Cardiac muscle cell (in vitro differentiated cells and primary cell): ENCODE measurements at places on chromosomes 16 and 17.

DNA sequence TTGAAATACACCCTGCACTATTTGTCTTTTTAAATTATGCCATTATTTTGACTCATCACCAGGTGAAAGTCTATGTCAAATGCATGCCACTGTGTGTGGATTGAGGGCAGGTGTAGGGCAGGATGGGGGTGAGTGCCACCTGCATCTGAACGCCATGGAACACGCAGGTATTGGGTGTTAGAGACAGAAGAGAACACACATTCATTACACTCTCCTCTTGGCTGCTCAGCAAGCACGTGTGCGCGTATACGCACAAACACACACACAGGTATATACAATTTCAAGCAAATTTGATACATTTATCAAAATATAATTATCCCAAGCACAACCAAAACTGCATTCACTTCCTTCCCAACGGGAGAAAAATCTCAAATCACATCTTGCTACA is 268.9 kb downstream of the NTN1 start:
- DNase-seq = no peak

- DNase-seq = no peak
These were observed 27.1 kb downstream of the TMEM235 start for GRCh38 chr17:78258323-78259191.

GRCh38 chr17:62067165-62068145 is 2.4 kb upstream of the MED13 start:
- no peak for DNase-seq

- DNase-seq = no peak
These were observed 50.9 kb downstream of the B9D1 start for GRCh38 chr17:19311421-19312215.

DNA sequence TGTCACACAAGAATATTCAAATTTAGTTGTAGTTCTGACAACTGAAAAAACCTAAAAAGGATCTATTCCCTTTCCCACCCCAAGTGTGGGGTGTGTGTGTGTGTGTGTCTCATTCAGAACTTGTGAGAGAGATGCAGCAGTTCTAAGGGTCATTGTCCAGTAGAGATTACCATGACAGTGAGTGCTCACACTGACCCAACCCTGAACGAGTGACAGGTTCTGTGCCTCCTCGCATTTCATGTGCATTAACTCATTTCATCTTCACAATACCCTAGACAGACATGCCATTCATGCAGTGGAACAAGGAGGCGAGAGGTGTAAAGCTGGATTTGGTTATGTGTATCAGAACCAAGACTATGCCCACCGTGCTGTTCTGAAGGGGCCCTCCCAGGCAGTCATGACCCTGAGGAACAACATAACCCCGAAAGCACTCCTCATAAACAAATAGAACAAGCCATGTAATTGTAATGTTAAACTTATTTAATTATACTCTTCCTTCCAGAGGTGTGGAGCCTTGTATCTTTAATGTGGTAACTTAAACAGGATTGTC is 102.1 kb downstream of the CLEC16A start:
- DNase-seq = no peak

GRCh38 chr17:39118674-39119419 is 32.6 kb downstream of the PLXDC1 start:
- no peak for DNase-seq

GRCh38 chr16:49596648-49597291 is 223.2 kb downstream of the C16orf78 start:
- peak; percentile 26 for DNase-seq

DNA sequence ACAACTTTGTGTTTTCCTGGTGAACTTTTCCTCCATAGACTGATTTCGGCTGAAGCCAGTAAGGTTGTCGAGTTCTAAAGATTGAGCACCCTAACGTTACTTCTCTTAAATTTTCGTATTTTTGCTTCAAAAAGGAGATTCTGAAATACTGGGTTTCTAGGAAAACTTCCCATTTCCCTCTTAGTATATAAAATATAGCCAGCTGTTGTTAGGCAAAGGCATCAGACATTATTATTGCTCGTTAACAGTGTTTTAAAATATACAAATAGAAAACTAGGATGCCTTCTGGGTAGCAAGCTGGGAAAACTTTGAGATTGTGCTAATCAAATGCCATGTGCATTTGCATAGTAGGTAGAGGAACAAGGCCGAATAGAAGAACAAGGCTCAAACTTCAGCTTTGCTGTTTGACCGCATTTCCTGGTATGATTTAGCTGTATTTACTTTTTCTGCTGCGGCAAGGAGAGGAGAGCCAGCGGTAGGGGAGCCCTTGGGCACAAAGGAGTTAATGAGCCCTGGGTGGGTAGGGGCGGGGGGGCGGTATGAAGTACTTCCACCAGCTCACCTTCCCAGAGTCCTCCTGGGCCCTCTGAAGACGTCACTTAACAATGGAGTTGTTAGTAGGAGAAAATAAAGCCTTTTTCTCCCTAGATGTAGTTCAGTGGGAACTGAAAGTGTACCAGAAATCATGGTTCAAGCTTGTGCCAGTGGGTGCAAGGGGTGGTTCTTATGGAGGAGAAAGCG is 151.9 kb downstream of the MSI2 start:
- DNase-seq = peak; percentile 34

DNA sequence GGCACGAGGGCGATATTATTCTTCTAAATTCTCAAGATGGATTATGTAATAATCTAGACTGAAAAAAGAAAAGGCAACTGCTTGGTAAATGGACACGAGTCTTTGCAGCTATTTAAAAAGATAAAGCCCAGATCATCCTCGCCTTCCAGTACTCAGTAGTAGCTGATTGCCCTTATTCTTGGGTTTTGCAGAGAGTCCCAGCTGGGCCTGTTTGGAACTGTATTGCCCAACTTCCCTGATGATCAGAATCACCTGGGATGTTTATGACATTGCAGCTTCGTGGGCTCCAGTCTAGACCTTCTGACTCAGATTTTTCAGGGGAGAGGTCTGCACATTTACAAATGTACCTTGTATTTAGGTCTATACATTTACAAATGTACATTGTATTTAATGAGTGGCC is 213.5 kb downstream of the RAB11FIP4 start:
- DNase-seq = no peak

- DNase-seq = no peak
These were observed 34.0 kb downstream of the KIAA0513 start for GRCh38 chr16:85061566-85061965.
